ENCODE measurements at places on chromosomes 16 and 17. TPM values are rescaled to one million over a fixed set of nuclear protein-coding genes. Genes with fewer than 3 reads are reported as not detected.

NUBP1 gene
- 27.1 TPM for polyA plus RNA-seq

SMIM36 gene
- polyA plus RNA-seq = not detected

HAS3 gene
- polyA plus RNA-seq = 1.8 TPM

C17orf107 gene
- polyA plus RNA-seq = 4.5 TPM

IGSF6 gene
- not detected for polyA plus RNA-seq

SLC5A2 gene
- not detected for polyA plus RNA-seq

KRTAP17-1 gene
- not detected for polyA plus RNA-seq

KCNH4 gene
- 0.02 TPM for polyA plus RNA-seq

SLC2A4 gene
- 0.15 TPM for polyA plus RNA-seq

ZNF785 gene
- 6.6 TPM for polyA plus RNA-seq

SCIMP gene
- not detected for polyA plus RNA-seq

SULT1A2 gene
- not detected for polyA plus RNA-seq

CYGB gene
- 1.1 TPM for polyA plus RNA-seq

FMNL1 gene
- polyA plus RNA-seq = 2.0 TPM

ITGAL gene
- polyA plus RNA-seq = 0.06 TPM

SOX8 gene
- polyA plus RNA-seq = 0.04 TPM

ZNF19 gene
- 2.2 TPM for polyA plus RNA-seq

CBLN1 gene
- polyA plus RNA-seq = not detected

HLF gene
- polyA plus RNA-seq = 0.02 TPM

TEKT3 gene
- polyA plus RNA-seq = 0.21 TPM

CACNA1G gene
- polyA plus RNA-seq = 0.01 TPM

TP53TG3C gene
- not detected for polyA plus RNA-seq

FOXJ1 gene
- not detected for polyA plus RNA-seq

TEKT1 gene
- polyA plus RNA-seq = not detected

NPIPB2 gene
- polyA plus RNA-seq = 8.9 TPM

LITAFD gene
- not detected for polyA plus RNA-seq

CDRT15 gene
- polyA plus RNA-seq = not detected

TBC1D3G gene
- polyA plus RNA-seq = not detected

FOXO3B gene
- polyA plus RNA-seq = 5.8 TPM

SEZ6L2 gene
- 19.3 TPM for polyA plus RNA-seq

SLFN13 gene
- polyA plus RNA-seq = 1.3 TPM

ABCC6 gene
- polyA plus RNA-seq = 0.87 TPM

DNAH9 gene
- polyA plus RNA-seq = not detected

RAD51C gene
- polyA plus RNA-seq = 30.6 TPM

CA5A gene
- not detected for polyA plus RNA-seq

CMTM1 gene
- polyA plus RNA-seq = 2.7 TPM

TUBB3 gene
- 55.2 TPM for polyA plus RNA-seq

KLHL10 gene
- polyA plus RNA-seq = 0.15 TPM

TMEM98 gene
- polyA plus RNA-seq = 314 TPM

AOC3 gene
- 0.22 TPM for polyA plus RNA-seq

CCL17 gene
- polyA plus RNA-seq = not detected

MLLT6 gene
- 32.1 TPM for polyA plus RNA-seq

SHISA9 gene
- polyA plus RNA-seq = not detected

AHSP gene
- polyA plus RNA-seq = not detected

PNPO gene
- 19.6 TPM for polyA plus RNA-seq

TMEM106A gene
- 7.0 TPM for polyA plus RNA-seq

TAC4 gene
- polyA plus RNA-seq = not detected

Data from BJ (cell line).